ENCODE measurements at places on chromosomes 7 and 10.

DNA sequence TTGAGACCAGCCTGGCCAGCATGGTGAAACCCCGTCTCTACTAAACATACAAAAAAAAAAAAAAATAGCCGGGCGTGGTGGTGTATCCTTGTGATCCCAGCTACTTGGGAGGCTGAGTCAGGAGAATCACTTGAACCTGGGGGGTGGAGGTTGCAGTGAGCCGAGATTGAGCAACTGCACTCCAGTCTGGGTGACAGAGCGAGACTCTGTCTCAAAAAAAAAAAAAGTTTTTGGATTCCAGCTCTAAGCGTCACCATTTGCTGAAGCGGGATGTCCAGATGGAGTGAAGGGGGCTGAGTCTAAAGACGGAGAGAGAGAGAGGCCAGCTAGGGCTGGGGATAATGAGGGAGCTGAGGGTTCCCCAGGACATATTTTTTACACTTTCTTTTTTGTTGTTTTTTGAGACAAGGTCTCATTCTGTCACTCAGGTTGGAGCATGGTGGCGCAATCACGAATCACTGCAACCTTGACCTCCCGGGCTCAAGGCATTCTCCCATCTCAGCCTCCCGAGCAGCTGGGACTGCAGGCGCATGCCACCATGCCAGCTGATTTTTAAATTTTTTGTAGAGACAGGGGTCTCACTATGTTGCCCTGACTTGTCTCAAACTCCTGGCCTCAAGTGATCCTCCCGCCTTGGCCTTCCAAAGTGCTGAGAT lies 9.4 kb upstream of the HK1 start:
- DNase-seq: no peak

GRCh38 chr7:27096768-27097514 lies 1.1 kb upstream of the HOXA1 start:
- DNase-seq: no peak

- no peak for DNase-seq
These were observed 53.3 kb downstream of the FHIP2A start for GRCh38 chr10:114874827-114875411.

DNA sequence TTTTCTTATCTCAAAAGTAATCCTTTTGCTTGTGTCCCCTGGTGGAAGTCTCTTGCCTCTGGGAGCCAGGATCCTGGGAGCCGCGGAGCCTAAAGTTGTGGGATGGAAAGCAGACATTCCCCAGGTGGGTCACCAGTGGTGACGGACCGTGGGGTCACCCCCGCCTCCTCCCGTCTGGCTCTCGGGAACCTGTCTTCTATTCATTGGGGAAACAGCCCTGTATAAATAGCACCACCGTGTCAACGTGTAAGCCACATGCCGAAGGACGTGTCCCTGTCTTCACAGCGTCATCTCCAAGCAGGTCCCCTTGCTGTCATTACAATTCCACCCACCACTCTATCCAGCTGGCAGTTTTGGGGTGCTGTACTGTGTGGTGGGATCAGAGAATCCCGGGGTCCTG lies 87.5 kb downstream of the ELFN1 start:
- no peak for DNase-seq

DNA sequence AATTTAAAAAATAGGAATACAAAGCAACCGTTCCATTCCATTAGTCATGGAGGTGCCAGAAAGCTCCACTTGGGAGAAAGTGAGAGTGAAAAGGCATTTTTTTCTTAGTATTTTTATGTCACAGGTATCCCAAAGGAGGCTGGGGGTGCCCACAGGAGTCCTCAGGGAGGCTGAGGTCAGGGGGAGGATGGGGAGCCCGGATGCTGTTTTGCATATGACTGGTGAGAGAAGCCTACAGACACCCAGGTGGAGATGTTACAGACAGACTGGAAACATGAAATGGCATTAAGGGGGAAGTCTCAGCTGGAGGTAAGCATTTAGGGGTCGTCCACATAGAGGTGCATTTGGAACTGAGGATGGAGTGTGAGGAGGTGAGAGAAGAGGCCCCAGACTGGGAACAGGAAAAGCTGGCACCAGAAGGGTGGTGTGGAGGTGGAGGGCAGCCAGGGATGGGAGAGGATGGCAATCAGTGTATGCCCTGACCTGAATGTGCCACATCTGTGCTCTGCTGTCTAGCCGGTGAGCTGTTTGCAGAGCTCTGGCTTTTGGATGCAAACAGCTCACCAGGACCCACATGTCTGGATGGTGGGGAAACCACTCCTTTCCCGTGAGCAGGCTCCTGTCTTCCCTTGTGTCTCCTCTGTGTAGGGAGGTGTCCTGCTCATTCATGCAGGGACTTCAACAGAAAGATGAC lies 101.1 kb downstream of the RAMP3 start:
- no peak for DNase-seq

- DNase-seq: no peak
These were observed 11.5 kb downstream of the TPK1 start for GRCh38 chr7:144824360-144824759.

DNA sequence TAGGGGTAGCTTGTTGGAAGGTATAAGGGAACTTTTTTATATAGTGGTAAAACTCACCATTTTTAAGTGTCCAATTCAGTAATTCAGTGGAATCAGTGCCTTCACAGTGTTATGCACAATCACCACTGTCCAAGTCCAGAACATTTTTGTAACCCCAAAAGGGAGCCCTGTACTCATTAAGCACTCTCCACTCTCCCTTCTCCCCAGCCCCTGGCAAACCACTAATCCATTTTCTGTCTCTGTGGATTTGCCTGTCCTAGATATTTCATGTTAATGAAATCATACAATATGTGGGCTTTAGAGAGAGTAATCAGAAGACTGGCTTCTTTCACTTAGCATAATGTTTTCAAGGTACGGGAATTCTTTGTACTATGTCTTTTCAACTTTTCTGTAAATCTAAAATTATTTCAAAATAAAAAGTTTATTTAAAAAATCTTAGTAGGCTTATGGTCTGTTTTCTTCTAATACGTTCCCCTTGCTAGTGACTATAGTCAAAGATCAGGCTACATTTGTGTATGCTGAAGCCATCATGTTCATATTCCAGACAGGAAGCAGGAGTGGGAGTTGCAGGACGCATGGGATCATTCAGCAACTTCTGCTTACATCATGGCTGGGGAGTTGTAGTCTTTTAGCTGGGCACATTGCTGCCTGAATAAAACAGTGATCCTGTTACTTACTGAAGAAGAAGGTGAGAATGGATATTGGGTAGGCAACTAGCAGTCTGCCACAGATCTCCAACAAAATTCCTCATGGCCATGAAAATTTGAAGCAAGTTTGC lies 35.4 kb upstream of the TAX1BP1 start:
- no peak for DNase-seq

- DNase-seq: no peak
These were observed 84.2 kb downstream of the FANK1 start for GRCh38 chr10:125980521-125981035.

- no peak for DNase-seq
These were observed 6.2 kb upstream of the PIK3CG start for GRCh38 chr7:106858618-106859532.
